Bone marrow (tissue), 2 donors: ENCODE measurements at places on chromosomes 3 and 15.

GRCh38 chr3:58025837-58026569, 17.8 kb downstream of the FLNB start:
- DNase-seq: no peak

DNA sequence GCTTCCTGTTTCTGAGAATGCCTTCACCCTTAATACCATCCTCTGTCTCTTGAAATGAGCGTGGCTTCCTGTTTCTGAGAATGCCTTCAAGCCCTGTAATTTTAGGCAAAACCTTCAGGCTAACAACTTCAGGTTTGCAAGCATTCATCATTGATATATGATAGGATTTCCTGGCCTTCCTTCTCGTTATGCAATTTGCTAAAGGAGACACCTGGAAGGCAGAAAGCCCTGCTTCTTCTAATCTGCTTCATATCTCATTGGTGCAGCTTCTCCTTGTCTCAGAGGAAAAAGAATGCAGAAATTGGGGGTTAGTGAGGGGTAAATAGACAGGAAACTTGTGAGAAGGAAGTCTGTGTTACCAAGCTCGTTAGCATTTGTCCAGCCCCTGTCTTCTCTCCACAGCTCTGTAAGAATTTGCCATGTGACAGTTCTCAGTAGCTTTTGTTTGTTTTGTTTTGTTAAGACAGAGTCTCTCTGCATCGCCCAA, 7.3 kb downstream of the ARL6IP5 start:
- DNase-seq: no peak

DNA sequence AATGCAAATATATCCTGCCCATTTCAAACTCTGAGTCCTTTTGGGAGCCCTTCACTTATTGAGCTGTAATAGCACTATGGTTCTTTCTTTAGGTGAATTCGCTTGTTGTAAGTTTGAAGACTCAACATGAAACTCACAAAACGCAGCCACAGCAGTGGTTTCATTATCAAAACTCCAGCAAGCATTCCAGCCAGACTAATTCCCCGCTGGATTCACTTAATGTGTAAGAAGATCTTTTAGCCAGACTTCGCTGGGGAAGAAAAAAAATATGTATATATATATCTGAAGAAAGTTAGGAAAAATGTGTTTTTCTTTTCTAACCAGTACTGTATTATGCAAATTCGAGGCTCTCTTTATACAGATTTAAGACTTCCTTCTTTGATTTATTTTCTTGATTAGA, 241.1 kb downstream of the WNT5A start:
- DNase-seq: no peak

- no peak for DNase-seq
Observed at GRCh38 chr3:68958932-68959331, 26.6 kb upstream of the TAFA4 start.

- DNase-seq: no peak
Observed at GRCh38 chr3:161153480-161153879, 48.3 kb upstream of the B3GALNT1 start.

DNA sequence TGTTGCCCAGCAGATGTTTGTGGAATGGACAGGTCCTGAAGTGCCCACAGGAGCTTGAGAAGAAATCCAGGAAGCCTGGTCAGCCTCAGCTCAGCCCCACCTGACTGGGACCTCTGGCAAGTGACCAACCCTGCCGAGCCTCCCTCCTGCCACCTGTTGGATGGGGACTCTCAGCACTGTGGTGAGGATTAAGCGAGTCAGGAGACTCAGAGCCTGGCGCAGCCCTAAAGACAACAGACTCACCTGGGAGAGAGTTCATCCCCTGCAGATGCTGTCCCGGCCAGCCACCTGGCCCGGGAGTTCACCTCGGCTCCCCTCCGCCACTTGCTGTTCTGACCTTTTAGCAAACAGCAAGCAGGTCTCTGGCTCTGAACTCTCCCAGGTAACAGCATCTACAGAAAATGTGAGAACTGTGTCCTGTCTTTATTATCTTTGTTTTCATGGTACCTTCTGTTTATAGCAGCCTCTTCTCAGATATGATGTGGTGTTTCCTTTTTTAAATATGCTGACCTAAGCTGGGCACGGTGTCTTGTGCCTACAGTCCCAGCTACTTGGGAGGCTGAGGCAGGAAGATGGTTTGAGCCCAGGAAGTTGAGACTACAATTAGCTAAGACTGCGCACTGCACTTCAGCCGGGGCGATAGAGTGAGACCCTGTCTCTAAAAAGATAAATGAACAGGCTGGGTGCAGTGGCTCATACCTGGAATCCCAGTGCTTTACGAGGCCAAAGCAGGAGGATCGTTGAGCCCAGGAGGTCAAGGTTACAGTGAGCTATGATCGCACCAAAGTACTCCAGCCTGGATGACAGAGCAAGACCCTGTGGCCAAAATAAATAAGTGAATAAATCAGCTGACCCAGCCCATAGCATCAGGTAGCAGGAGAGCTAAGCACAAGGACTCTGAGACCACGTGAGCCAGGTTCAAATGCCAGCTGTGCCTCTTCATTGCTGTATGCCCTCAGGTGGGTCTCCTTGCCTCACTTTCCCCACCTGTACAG, 32.4 kb upstream of the SLC6A6 start:
- no peak for DNase-seq

DNA sequence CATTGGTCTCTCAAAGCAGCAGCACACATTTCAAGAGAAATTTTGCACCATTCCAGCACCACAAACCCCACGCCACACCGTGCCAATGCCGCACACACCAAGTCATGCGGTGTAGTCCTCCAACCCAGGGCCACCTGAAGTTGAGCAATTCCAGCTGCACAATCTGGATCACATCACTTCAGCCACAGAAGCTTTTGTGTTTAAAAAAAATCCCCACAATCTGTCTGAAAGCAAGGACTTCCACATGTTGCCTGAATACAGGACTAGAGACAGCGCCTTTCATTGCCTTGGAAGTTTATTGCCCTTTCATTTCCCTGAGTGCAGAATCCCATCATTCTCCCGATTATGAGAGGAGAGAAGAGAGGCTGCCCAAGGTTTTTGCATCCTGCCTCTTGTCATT, 175.6 kb upstream of the BCL6 start:
- no peak for DNase-seq
